Bone marrow (tissue), 2 donors: ENCODE measurements at places on chromosomes 4 and X.

DNA sequence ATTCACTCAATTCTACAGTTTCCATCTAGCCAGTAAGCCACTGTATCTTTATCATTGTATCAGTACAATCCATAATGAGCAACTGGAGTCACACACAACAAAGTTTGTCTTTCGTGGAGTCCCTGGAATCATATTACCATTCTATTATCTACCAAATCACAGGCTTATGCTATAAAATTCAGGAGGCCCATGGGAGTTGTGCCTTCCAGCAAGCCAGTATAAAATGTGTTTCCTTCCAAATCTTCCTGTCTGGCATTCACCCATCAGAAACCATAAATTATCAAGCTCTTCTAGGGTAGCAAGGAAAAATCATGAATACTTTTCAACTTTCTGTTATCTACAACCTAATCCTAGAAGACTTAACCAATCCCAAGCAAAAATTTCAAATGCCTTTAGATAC is 1383.3 kb upstream of the PCDH7 start:
- no peak for DNase-seq

DNA sequence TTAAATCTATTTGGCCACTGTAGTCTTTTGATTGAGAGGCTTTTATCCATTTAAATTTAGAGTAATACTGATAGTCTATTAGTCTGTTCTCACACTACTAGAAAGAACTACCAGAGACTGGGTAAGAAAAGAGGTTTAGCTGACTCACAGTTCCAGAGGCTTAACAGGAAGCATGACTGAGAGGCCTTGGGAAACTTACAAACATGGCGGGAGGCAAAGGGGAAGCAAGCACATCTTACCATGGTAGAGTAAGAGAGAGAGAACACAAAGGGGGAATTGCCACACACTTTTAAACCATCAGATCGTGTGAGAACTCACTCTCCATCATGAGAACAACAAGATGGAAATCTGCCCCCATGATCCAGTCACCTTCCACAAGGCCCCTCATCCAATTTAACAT is 410.9 kb downstream of the PDGFC start:
- DNase-seq: no peak

- DNase-seq: no peak
Measured at GRCh38 chr4:53459548-53459947, 82.1 kb downstream of the FIP1L1 start.

DNA sequence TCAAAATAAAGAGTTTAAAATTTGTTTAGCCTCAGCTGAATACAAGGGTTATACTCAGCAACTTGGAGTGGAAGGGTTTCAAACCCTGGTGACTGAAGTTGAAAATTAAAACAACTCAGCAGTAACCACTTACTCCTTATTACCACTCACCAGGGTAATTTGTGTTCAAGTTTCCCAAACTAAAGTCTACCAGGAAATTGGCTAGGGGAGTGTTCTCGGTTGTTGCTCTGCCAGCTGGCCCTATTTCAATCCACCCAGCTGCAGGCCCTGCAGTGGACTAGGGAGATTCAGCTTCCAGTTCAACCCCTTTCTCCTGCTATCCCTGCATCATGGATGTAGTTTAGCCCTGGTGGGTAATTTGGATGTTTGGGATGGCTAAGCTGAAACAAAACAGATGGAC is 37.8 kb upstream of the EXOC1L start:
- DNase-seq: no peak

GRCh38 chr4:3706111-3706511 is 60.1 kb upstream of the ADRA2C start:
- no peak for DNase-seq
